ENCODE measurements at places on chromosomes 2 and 18. TPM values are rescaled to one million over a fixed set of nuclear protein-coding genes. Genes with fewer than 3 reads are reported as not detected.

CLASP1 gene
- polyA plus RNA-seq = 47.6 TPM

GRHL1 gene
- 7.1 TPM for polyA plus RNA-seq

TANC1 gene
- 55.8 TPM for polyA plus RNA-seq

ANKRD62 gene
- 0.07 TPM for polyA plus RNA-seq

SEC11C gene
- 92.2 TPM for polyA plus RNA-seq

GTF2A1L gene
- 1.2 TPM for polyA plus RNA-seq

SPC25 gene
- 10.7 TPM for polyA plus RNA-seq

KCNF1 gene
- 1.3 TPM for polyA plus RNA-seq

MLPH gene
- polyA plus RNA-seq = 5.0 TPM

SFXN5 gene
- polyA plus RNA-seq = 15.6 TPM

ITM2C gene
- 271 TPM for polyA plus RNA-seq

INHBB gene
- polyA plus RNA-seq = 0.51 TPM

SCYGR3 gene
- not detected for polyA plus RNA-seq

SERPINB13 gene
- polyA plus RNA-seq = not detected
